Hematopoietic multipotent progenitor cell treated with erythropoietin and hydrocortisone succinate and interleukin-3 and kit ligand, for 15 days (in vitro differentiated cells): ENCODE measurements at places on chromosomes 1 and 21.

DNA sequence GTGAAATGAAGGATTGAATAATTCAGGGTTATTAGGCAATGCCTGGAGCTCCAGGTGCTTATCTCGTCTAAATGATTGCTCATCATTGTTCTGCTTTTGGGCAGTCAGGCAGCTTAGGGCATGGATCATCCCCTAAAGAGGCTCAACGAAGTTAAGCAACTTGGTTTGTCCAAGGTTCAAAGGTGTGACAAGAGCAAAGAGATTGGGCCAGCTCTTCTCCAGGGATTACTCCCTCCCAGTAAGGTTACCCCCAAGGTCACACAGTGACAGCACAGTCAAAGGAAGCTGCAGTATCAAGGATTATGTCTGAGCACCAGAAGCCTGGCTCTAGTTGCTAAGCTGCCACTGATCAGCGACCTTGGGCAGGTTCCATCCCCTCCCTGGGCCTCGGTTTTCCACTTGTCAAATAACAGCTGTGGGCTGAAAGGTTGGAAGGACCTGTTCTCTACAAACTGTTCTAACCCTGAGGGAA is 6.8 kb downstream of the ETNK2 start:
- no peak for DNase-seq

DNA sequence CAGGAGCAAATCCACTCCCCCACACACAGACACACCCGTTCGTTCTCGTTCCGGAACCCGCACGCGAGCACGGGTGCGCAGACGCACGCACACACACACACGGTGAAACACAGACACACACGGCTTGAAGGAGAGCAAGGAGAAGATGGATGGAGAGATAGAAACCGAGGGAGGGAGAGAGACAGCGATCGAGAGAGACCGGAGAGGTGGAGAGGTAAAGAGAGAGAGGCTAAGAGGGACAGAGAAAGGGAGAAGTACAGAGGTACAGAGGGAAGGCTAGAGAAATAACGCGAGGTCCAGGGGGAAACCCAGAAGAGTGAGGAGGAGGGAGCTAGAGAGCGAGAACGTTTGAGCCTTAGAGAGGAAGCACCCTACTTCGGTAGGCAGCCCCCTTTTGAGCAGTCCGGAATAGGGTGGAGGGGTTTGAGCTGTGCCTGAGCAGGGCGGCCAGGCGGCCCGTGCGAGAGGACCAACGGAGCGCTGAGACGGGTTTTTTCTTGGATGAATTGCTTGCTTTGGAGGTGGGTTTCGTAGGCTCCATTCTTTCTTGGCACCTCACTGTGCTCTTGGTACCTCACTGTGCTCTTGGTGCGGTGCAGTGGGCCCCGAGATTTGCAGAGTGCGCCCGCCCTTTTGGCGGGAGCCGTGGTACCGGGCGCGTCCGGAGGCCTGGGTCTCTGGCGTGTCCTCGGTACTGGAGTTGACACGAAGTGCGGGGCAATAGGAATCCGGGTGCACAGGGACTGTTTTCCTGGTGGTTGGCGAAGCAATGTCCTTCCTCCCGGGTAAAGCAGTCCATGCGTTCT is 88.4 kb upstream of the RHOU start:
- no peak for DNase-seq

GRCh38 chr1:24111996-24112779 is at the start of gene MYOM3:
Gene MYOM3 (minus strand): TSS chr1:24112135. CDS start chr1:24108636, 3,499 bp downstream.
- peak; percentile 6 for DNase-seq

- no peak for DNase-seq
These were observed 34.9 kb downstream of the IGSF21 start for GRCh38 chr1:18142471-18142870.

GRCh38 chr1:91189096-91189495 is 167.3 kb upstream of the ZNF644 start:
- DNase-seq, result no peak

- DNase-seq, result no peak
These were observed 28.9 kb downstream of the DOP1B start for GRCh38 chr21:36185523-36185922.

GRCh38 chr1:82874041-82874440 is 1073.3 kb downstream of the ADGRL2 start:
- DNase-seq, result no peak

GRCh38 chr1:42680921-42681683 is 1.1 kb upstream of the YBX1 start:
- peak; percentile 34 for DNase-seq

- DNase-seq, result no peak
These were observed 13.5 kb downstream of the EGLN1 start for GRCh38 chr1:231408528-231409094.

DNA sequence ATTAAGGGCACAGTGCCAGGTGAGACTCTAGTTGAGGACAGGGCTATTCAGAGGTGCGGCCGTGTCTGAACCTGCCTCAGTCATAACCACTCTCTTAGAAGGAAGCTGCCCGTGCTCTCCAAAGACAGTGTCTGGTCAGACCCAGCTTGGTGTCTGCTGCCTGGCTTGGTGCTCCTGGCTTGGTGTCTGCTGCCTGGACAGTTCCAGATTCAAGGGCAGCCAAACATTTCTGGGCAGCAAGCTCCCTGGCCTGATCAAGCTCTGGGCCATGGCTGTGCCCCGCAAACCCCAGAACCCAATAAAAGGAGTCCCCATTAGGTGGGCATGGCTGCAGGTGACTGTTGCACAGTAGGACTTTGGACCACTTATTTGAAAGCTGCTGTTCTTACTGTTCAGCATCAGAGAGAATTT is 27.7 kb downstream of the NEK2 start:
- DNase-seq, result no peak

- DNase-seq, result no peak
These were observed 19.4 kb downstream of the KCNC4 start for GRCh38 chr1:110229348-110230001.

DNA sequence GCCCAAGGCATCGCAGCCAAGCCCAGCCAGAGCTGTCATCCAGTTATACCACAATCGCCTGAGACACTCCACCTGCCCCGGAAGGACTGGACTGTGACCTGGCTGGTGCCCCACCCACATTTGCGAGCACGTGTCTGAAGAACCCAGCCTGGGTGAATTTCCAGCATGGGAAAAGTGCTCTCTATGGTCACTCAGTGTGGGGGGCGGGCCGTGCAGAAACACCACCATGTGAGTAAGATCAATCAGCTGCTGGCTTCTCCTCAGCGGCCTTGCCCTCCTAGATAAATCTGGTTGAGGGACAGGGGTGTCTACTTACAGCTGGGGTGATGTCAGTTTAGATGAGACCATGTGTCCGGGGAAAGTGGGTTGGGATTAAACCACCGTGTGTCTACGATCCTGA is 44.8 kb downstream of the URB1 start:
- no peak for DNase-seq

DNA sequence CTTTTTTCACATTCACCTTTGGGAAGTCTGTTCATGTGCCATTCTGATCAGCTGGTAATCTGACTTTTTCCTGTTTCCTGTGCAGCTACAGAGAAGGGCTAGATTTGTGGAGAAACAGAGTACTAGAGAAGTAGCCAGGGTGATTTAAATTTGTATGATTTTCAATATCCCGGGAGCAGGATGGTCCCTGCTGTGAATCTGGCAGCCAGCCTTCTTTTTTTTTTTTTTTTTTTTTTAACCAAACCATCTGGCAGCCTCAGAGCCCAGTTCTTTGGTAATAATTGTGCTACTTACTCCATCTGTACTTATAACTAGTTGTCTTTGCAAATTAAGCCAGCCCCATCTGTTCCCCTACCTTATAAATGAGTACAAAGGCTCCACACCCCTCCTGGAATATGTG is 248.6 kb upstream of the DEPDC1 start:
- DNase-seq, result no peak

GRCh38 chr1:245091818-245092637 is 62.8 kb upstream of the KIF26B start:
- no peak for DNase-seq

- no peak for DNase-seq
These were observed 21.9 kb upstream of the MNDA start for GRCh38 chr1:158809256-158809655.

GRCh38 chr1:173581383-173582079 is 21.3 kb downstream of the SLC9C2 start:
- no peak for DNase-seq

- DNase-seq, result no peak
These were observed 734.1 kb upstream of the ZP4 start for GRCh38 chr1:238624776-238625175.

DNA sequence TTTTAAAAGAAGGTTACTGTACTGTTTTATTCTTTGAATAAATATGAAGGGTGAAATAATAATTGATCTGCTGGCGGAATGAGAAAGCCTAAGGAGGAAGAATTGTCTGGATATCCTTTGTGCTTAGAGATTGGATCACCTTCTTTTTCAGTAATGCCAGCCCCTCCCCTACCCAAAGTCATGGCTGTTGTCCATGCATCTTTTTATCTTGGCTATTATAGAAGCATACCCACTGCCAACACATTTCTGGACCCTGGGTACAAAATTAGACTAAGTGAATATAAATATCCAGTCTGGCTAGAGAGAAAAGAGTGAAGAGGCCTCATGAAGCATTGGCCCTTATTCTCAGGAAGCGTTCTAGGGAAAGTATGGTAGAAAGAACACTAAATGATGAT is 28.1 kb downstream of the AK4 start:
- DNase-seq, result no peak

- DNase-seq, result no peak
These were observed 67.2 kb downstream of the CD46 start for GRCh38 chr1:207818971-207819451.

DNA sequence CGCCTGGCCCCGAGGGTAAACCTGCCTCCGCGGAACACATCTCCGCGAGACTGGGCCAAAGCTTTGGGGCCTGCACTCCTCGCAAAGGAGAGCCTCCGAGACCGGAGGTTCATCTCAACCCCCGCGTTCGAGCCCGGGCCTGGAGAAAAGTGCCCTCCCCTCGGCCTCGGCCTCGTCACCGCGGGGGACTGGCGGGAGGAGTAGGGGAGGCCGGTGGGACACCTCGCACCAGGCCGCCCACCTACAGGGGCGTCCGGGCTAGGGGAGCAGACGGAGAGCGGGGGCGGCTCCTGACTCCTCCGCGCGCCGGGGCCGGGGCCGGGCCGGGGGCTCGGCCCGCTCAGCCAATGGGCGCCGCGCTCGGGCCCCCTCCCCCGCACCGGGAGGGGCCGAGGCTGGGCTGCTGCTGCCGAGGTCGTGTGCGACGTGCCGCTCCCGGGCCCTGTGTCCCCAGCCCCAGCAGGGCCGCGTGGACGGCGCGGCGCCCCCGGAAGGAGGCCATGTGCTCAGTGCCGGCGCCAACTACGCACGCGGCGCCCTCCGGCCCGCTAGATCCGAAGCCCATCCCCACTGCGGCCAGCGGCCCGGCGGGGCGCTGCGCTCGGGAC is 684 bp downstream of the SLC2A1 start:
- peak; percentile 47 for DNase-seq

GRCh38 chr21:14376854-14377253 is 6.1 kb downstream of the HSPA13 start:
- DNase-seq, result no peak

DNA sequence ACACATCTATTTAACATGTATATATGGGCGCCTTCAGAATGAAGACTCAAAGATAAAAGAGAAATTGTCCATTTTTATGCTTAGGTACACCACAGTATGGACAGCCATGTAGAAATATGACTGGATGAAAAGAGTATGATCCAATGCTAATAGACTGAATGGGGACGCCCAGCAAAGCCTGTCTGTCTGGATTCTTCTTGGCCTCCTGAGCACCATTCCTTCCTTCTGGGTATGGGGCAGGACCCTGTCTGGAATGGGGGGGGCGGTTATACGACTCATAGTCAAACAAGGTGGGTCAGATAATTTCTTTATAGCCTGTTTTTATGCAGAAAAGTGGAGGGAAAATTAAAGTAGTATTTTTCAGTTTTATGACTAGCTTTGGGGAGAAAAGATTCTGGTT is 81.2 kb upstream of the ABCD3 start:
- no peak for DNase-seq

DNA sequence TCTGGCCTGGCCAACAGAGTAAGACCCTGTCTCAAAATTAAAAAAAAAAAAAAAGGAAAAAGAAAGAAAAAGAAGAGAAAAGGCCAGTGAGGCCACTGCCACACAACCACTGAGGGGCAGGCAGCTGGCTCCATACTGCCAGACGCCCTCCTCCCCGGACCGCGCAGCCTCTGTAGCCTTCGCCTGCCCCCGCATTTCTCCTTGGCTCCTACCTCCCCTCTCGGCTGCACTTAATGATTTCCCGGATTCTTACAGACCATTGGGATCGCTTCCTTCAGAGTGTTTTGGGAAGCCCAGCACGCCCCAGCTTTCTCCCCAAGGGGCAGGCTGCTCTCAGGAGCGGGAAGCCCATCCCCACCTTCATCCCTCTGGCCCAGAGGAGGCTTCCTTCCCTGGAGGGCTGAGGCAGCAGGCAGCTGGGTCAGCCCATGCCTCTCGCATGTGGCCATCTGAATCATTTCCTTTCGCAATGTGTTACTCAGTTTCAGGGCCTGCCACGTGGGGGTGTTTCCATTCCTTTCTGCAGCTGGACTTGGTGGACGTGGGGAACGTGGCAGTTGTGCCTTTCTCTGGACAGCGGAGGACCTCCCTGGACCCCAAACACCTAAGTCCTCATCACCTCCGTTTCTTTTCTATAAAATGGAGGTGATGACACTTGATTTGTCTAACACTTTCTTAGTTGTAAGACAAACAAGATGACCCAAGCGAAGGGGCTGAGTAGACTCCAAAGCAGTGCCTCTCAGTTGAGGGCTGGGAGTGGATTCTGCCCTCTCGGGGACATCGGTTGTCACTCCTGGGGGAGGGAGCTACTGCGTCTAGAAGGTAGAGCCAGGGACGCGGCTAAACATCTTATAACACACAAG is 2.3 kb downstream of the SLC2A5 start:
- DNase-seq, result no peak

GRCh38 chr1:226949401-226949800 is 9.3 kb downstream of the COQ8A start:
- DNase-seq, result no peak

- no peak for DNase-seq
These were observed 17.5 kb downstream of the TRPM2 start for GRCh38 chr21:44370786-44371410.

GRCh38 chr1:234303231-234303630 is 70.0 kb upstream of the COA6 start:
- no peak for DNase-seq

DNA sequence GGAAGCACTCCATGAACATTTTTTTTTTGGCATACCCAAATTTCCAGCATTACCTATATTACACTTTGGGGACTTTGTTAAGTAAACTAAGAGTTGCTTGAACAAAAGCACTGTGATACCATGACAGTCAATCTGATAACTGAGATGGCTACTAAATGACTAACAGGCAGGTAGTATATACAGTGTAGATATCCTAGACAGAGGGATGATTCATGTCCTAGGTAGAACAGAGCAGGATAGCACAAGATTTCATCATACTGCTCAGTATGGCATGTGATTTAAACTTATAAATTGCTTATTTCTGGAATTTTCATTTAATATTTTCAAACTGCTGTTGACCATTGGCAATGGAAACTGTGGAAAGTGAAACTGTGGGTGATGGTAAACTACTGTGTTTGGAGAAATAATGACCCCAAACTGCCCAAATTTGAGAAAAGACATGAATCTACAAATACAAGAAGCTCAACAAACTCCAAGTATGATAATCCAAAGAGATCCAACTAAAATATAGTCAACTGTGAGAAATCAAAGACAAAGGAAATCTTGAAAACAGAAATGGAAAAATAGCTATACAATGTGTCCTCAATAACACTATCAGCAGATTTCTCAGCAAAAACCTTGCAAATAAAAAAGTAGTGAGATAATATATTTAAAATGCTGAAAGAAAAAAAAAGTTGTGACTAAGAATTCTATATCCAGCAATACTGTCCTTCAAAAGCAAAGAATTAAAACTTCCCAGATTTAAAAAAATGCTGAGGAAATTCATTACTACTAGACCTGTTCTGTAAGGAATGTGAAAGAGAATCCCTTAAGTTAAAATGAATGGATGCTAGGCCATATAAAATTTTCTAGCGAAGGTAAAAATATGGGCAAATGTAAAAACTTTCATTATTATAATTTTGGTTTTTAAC is 410.4 kb downstream of the DUSP10 start:
- DNase-seq, result no peak
